ENCODE measurements at places on chromosomes 7 and 10.

- DNase-seq: no peak
Measured at GRCh38 chr7:85154282-85154937, 32.4 kb downstream of the SEMA3D start.

GRCh38 chr7:28083164-28083997 lies 97.2 kb downstream of the JAZF1 start:
- DNase-seq: no peak

- DNase-seq: no peak
Measured at GRCh38 chr7:22116451-22117030, 170.8 kb upstream of the CDCA7L start.

GRCh38 chr10:75755528-75755927 lies 324.1 kb downstream of the LRMDA start:
- DNase-seq: no peak

DNA sequence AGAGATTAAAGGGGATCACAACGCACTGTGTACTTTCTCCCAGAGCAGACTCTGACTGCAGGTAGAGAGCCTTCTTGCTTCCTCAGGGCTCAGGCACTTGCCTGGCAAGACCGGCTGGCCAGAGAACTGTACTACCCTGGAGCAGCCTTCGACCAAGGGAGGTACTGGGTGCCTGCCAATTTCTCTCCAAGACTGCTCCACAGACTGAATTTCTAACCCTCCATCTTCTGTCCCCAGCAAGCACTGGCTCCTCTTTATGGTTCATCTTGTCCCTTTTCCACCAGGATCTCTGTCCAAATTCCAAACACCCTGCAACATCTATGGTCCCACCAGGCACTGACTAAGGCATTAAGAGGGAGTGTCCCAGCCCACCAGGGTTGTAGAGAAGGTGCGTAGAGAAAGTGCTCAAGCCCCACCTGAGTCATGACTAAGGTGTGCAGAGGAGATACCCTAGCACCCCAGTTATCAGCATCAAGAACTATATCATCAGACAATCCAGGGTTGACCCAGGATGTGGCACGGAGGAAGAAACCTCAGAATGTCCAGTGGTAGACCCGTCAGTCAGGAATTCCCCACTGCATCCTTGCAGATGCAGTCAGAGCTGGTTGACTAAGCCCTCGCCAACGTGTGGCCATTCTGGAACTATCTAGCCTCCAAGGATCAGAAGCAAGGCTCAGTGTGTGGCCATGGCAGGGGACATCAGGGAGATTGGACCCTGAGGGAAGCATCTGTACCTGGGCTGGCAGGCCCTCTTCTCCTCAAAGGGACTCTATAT lies 60.9 kb upstream of the CAMK2B start:
- DNase-seq: no peak

DNA sequence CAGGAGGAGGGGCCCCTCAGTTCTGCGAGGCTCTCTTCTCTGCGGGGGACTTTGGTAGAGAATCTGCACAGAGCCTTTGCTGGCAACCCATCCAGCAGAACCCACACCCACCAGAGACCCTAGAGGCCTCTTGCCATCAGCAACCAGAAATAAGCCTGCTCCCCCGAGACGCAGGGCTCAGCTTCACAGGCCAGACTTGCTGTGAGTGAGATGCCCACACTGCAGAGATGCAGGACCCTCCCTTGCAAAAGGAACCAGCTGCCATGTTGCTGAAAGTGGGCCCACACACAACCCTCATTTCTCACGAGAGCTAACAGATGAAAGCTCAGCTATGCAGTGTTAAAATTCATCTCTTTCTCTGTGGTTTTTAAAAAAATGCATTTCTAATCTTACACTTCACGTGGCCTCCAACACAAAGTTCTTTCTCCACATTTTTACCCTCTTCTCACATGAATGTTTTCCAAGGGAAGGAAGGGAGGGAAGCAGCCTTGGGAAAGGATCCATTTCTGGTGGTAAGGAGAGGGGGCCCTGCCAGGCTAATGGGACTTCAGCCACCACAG lies 171.6 kb downstream of the CCDC3 start:
- DNase-seq: no peak

DNA sequence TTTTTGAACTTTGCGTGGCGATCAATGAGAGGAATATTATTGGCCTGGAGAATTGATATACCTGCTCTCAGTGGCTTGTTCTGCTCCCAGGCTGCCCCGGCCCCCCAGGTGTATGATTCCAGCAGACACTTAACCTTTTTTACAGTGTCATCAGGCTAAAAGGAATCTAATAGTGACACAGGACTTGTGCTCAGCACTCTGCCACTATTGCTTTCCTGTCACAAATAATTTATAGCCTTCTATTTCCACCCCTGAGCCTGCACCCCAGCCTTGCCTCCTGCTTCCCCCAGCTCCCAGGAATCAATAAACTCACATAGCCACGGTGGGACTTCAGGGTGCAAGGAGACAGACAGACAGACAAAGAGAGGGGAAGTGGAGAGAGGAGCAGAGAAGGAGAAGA lies 28.3 kb downstream of the PAX2 start:
- no peak for DNase-seq

- DNase-seq: peak; percentile 53
Measured at GRCh38 chr10:15188603-15189002, 20.1 kb upstream of the NMT2 start.

DNA sequence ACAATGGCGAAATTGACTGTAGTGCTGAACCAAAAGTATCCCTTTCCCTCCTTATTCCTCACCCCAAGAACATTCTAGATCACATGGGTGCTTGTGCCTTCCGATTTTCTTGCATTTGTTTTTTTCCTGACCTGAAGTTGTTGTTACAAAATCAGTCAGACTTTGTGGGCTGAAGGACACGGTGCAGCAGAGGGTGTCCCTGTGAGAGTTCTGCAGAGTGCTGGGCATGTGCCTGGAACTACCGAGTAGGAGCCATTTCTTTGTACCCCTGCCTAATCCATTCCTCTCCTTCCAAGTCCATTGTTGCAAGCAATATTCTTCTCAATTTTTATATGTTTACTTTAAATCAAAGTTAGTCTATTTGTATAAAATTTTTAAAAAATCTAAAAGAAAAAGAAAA lies 35.3 kb upstream of the GJD4 start:
- DNase-seq: no peak

DNA sequence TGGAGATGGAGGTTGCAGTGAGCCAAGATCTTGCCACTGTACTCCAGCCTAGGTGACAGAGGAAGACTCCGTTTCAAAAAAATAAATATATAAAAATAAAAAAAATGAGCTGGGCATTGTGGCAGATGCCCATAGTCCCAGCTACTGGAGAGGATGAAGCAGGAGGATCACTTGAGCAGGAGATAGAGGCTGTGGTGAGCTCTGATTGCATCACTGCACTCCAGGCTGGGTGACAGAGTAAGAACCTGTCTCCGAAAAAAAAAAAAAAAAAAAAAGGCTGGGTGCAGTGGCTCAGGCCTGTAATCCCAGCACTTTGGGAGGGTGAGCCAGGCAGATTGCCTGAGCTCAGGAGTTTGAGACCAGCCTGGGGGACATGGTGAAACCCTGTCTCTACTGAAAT lies 11.8 kb downstream of the ZNF487 start:
- no peak for DNase-seq

DNA sequence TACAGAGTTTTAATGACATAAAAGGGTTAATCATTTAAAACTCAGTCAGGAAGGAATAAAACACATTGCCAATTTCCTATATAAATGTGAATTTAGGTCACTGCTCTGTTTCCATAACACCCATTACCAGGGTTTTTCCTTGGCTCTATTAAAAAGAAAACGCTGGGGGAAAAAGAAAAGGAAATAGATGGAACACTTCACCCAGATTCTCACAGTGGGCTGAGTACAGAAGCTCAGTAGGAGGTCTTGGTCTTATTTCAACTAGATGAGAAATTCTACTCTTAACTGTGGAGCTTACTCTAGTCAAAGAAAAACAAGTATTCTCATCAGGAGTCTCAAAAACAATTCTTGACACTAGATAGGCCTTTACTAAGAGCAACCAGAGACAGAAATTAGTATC lies 36.5 kb downstream of the GLUD1 start:
- DNase-seq: no peak

DNA sequence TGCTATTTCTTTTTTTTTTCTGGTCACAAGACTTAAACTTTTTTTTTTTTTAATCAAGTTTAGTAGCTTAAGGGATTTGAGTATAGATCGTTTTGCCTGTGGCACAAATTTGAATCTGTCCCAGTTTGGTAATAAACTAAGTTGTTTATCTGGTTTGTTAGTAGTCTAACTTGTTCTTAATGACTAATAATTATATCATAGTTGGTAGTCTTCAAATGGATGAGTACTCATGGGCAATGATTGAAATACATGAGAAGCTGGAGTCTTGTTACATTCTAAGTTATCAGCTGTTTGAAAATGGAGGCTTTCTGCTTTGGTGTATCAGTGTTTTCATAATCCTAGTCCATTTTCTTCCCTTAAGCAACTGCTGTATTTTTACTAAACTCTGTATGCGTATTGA lies 12.3 kb downstream of the BTAF1 start:
- no peak for DNase-seq
